Mesothelial cell of epicardium (in vitro differentiated cells): ENCODE measurements at places on chromosomes 5 and 9.
A peak's percentile ranks its signal among the peaks of the same experiment; 100 is the strongest.

DNA sequence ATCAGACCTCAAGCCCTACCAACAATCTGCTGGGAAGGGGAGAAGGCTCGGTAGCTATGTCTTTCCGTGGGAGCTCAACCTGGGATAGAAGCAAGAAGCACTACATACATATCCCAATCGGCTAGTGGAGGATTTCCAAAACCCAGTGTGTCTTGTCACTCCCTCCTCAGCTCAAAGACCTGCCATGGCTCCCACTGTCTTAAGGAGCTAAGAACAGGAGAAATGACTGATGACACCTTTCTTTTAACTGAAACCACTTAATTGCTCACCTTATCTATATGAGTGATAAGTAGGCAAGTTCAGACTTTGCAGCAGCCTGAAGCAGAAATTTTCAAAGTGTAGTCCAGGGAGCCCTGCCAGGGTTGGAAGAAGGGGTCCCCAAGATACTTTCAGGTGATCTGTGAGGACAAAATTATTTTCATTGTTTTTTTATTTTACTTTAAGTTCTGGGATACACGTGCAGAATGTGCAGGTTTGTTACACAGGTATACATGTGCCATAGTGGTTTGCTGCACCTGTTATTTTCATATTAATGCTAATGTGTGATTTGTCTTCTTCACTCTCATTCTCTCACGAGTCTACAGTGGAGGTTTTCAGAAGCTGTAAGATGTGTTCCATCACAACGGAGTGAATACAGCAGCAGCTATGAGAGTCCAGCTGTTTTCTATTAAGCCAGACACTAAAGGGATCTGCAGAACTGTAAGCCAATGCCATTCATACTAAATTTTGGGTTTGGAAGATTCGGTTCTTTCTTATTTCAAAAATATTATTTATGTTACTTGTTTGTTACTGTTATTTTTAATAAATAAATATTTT is 41.4 kb downstream of the PAX5 start:
- peaks cover 98% of the 10 kb centered on the region for H3K27me3 ChIP-seq
- H3K27ac ChIP-seq: no peak overlapping the region
- H3K4me1 ChIP-seq: peaks cover 1% of the 10 kb centered on the region
- peaks cover 2% of the 10 kb centered on the region for H3K36me3 ChIP-seq

GRCh38 chr5:75935572-75935971 is 147.6 kb upstream of the SV2C start:
- H3K36me3 ChIP-seq: no peaks in the 10 kb centered on the region
- H3K4me1 ChIP-seq: no peaks in the 10 kb centered on the region
- no peak overlapping the region for H3K27ac ChIP-seq
- peaks cover 24% of the 10 kb centered on the region for H3K27me3 ChIP-seq
- no peak overlapping the region for H3K4me3 ChIP-seq

DNA sequence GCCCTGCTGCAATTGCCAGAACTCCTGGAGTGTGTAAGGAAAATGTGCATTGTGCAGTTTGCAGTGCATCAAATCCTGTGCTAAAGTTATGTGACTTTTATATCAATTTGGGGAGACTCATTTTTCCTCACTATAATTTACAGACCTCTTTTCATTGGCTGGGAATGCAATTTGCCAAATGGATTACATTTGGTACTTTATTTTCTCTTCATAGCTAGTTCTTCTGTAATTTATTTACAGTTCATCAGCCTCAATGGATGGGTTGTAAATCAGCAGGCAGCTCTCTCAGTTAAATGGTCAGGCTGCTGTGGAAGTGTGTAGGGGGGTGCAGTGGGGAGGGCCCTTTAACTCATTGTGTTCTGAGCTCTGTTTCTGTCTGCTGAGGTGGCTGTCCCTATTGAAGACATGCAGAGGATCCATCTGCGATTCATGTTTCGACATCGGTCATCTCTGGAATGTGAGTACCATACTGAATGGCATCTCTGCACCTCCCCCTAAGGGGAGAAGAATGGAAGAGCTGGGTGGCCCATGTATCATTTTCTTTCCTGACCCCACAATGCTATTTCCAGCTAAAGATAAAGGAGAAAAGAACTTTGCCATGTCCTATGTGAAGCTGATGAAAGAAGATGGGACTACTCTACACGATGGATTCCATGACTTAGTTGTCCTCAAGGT is 74.6 kb downstream of the DOCK2 start:
- H3K27me3 ChIP-seq: peaks cover 31% of the 10 kb centered on the region
- no peak for DNase-seq
- peaks cover 4% of the 10 kb centered on the region for H3K4me1 ChIP-seq
- H3K27ac ChIP-seq: no peak overlapping the region
- H3K36me3 ChIP-seq: no peaks in the 10 kb centered on the region
- no peak overlapping the region for H3K4me3 ChIP-seq

DNA sequence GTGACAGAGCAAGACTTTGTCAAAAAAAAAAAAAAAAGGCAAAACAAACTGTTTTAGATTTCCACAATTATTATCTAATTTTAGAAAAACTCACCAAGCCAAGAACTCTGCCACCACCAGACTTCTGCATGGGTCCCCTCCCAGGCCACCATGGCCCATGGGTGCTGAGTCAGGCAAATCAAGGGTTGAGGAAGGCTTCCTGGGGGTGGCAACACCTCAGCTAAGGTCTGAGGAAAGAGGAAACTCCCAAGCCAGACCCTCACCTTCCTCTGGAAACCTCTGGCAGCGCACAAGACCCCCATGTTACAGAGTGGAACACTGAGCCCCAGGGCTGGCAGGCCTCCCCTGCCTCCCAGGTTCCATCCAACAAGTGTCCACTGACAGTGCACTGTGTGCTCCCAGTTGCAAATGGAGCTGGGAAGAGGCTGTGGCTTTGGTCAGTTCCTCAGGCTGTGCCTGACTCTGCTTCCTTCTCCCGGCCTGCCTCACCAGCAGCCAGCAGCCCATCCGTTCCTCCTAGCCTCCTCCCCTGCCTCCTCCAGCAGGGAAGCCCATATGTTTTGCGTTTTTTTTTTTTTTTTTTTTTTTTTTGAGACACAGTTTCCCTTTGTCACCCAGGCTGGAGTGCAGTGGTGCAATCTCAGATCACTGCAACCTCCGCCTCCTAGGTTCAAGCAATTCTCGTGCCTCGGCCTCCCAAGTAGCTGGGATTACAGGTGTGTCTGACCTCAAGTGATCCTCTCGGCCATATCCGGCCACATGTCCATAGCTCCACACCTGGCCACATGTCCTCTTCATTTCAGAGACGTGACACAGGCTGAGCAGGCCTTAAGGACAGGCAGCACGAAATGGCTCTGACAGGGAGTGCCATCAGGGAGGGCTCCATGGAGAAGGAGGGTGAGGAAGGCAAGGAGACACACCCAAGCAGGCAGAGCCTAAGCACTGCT is 3.5 kb upstream of the SUSD3 start:
- H3K27me3 ChIP-seq: peaks cover 3% of the 10 kb centered on the region
- DNase-seq: no peak
- H3K4me1 ChIP-seq: peaks cover 17% of the 10 kb centered on the region
- no peaks in the 10 kb centered on the region for H3K36me3 ChIP-seq
- H3K4me3 ChIP-seq: no peak overlapping the region
- H3K27ac ChIP-seq: no peak overlapping the region

- no peak overlapping the region for H3K4me3 ChIP-seq
- H3K27me3 ChIP-seq: no peaks in the 10 kb centered on the region
- H3K4me1 ChIP-seq: peaks cover 46% of the 10 kb centered on the region
- no peak for DNase-seq
- H3K27ac ChIP-seq: peak overlapping the region; percentile 79
These were observed 168.9 kb downstream of the MAPKAP1 start for GRCh38 chr9:125538092-125538473.

- no peaks in the 10 kb centered on the region for H3K36me3 ChIP-seq
- H3K27me3 ChIP-seq: no peaks in the 10 kb centered on the region
- peaks cover 2% of the 10 kb centered on the region for H3K4me1 ChIP-seq
These were observed 116.0 kb downstream of the ARHGAP26 start for GRCh38 chr5:142886211-142886610.

GRCh38 chr9:137030006-137030405 is 1.9 kb downstream of the FUT7 start:
- no peaks in the 10 kb centered on the region for H3K36me3 ChIP-seq
- H3K4me1 ChIP-seq: peaks cover 8% of the 10 kb centered on the region
- H3K27me3 ChIP-seq: no peaks in the 10 kb centered on the region
- no peak overlapping the region for H3K4me3 ChIP-seq
- no peak for DNase-seq

DNA sequence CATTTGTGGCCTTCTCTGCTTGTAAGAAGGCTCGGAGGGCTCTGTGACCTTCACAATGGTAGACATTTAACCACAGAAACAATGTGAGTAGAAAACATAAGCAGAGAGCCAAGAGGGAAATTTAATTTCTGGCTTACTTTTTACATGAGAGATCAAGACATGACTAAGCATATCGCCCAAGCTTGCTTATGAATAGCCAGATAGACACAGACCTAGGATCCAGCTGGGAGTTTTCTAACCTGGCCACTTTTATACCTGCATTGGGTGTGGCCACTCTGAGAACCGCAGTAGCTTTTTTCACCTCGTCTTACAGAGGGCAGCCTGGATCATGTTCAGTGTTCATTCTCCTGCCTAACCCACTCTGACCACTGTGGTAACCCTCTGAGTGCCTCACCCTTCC is 244.9 kb upstream of the KCNN2 start:
- H3K27ac ChIP-seq: no peak overlapping the region
- H3K27me3 ChIP-seq: peaks cover 2% of the 10 kb centered on the region
- peaks cover 20% of the 10 kb centered on the region for H3K4me1 ChIP-seq

GRCh38 chr5:143002459-143003327 is 232.5 kb downstream of the ARHGAP26 start:
- peaks cover 14% of the 10 kb centered on the region for H3K4me1 ChIP-seq
- peak overlapping the region; percentile 77 for H3K27ac ChIP-seq
- H3K36me3 ChIP-seq: no peaks in the 10 kb centered on the region
- no peaks in the 10 kb centered on the region for H3K27me3 ChIP-seq

DNA sequence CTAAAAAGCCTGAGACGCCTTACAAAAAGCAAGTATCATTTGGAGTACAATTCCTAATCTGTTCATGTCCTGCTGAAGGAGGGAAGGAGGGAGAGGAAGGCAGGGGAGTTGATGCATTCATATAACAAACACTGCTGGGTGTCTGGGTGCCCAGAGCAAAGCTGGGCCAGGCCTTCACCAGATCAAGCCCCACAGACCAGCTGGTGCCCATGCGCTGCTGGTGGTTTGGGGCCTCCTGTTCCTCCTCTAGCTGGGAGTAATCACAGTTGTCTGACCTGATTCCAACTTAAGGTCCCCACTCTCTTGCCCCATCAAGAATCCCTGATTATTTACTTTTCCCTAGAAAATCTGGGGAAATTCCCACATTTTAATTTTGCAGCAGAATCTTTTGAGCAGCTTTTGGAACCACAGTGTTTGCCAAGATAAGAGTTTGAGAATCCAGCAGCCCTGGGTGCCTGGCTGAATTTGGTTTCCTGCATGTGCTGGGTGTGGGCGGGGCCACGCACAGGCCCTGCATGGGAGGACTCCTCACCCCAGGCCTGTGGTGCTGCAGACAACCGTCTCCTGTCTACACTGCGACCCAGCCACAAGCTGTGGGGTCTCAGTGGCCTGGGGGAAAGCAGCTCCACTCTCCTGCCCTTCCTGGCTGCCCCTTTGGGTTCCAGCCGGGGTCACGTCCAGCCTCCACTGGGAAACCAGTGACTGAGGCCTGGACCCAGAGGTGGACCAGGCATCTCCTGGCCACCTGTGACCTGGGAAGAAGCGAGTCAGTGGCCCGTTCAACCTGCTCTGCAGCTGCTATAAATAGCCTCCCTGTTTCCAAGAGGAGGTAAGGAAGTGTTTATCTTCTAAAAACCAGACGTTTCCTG is 47.5 kb downstream of the NEURL1B start:
- H3K4me1 ChIP-seq: peaks cover 27% of the 10 kb centered on the region
- H3K27ac ChIP-seq: peak overlapping the region; percentile 68
- no peak for DNase-seq
- H3K36me3 ChIP-seq: peaks cover 3% of the 10 kb centered on the region
- H3K4me3 ChIP-seq: no peak overlapping the region

- peaks cover 3% of the 10 kb centered on the region for H3K36me3 ChIP-seq
- peaks cover 22% of the 10 kb centered on the region for H3K4me1 ChIP-seq
- H3K4me3 ChIP-seq: no peak overlapping the region
- no peak for DNase-seq
These were observed 61.9 kb upstream of the ITGA1 start for GRCh38 chr5:52725808-52726207.

DNA sequence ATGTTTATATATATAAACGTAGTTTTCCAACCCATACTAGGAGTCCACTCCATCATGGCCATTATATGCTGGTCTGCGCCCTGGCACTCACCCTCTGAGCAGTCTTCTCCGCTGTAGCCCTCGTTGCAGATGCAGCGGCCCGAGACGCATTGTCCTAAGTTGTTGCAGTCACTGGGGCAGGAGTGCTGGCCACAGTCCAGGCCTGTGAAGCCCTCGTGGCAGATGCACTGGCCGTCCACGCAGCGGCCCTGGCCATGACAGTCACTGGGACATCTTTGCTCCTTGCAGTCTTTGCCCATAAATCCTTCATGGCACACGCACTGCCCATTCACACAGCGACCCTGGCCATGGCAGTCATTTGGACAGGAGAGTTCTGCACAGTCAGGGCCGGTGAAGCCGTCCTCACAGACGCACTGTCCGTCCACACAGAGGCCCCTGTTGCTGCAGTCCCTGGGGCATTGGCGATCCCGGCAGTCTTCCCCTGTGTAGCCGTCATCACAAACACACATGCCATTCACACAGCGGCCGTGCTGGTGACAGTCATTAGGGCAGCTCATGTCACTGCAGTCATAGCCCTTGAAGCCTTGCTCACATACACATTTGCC is 32.1 kb downstream of the TNC start:
- peaks cover 4% of the 10 kb centered on the region for H3K4me1 ChIP-seq
- no peak for DNase-seq
- H3K27ac ChIP-seq: no peak overlapping the region
- no peaks in the 10 kb centered on the region for H3K27me3 ChIP-seq

GRCh38 chr5:57215629-57216195 is 41.9 kb downstream of the GPBP1 start:
- H3K27me3 ChIP-seq: no peaks in the 10 kb centered on the region
- no peak for DNase-seq
- H3K4me1 ChIP-seq: peaks cover 19% of the 10 kb centered on the region
- H3K27ac ChIP-seq: peak overlapping the region; percentile 85
- no peak overlapping the region for H3K4me3 ChIP-seq

GRCh38 chr5:179180921-179181645 is 120.9 kb downstream of the ZNF354C start:
- peaks cover 3% of the 10 kb centered on the region for H3K36me3 ChIP-seq
- H3K27me3 ChIP-seq: peaks cover 3% of the 10 kb centered on the region
- H3K4me3 ChIP-seq: no peak overlapping the region
